ENCODE measurements at places on chromosomes 1 and 21. TPM values are rescaled to one million over a fixed set of nuclear protein-coding genes. Genes with fewer than 3 reads are reported as not detected.

Gene DIO1
- polyA plus RNA-seq = 0.58 TPM

Gene PODN
- polyA plus RNA-seq = 7.6 TPM

Gene NCF2
- polyA plus RNA-seq = 3.7 TPM

Gene ALX3
- not detected for polyA plus RNA-seq

Gene KRTAP11-1
- not detected for polyA plus RNA-seq

Gene SPRR4
- polyA plus RNA-seq = not detected

Gene TGFB2
- polyA plus RNA-seq = 4.9 TPM

Gene MTARC1
- 35.7 TPM for polyA plus RNA-seq

Gene ANGPTL3
- polyA plus RNA-seq = 12.3 TPM

Gene DCDC2B
- polyA plus RNA-seq = 0.54 TPM

Gene ANKRD34A
- 0.79 TPM for polyA plus RNA-seq

Gene FBLIM1
- polyA plus RNA-seq = 76.8 TPM

Gene COL9A2
- 11.0 TPM for polyA plus RNA-seq

Data from large intestine (tissue), 12 donors.